ENCODE measurements at places on chromosomes 12 and 14.

DNA sequence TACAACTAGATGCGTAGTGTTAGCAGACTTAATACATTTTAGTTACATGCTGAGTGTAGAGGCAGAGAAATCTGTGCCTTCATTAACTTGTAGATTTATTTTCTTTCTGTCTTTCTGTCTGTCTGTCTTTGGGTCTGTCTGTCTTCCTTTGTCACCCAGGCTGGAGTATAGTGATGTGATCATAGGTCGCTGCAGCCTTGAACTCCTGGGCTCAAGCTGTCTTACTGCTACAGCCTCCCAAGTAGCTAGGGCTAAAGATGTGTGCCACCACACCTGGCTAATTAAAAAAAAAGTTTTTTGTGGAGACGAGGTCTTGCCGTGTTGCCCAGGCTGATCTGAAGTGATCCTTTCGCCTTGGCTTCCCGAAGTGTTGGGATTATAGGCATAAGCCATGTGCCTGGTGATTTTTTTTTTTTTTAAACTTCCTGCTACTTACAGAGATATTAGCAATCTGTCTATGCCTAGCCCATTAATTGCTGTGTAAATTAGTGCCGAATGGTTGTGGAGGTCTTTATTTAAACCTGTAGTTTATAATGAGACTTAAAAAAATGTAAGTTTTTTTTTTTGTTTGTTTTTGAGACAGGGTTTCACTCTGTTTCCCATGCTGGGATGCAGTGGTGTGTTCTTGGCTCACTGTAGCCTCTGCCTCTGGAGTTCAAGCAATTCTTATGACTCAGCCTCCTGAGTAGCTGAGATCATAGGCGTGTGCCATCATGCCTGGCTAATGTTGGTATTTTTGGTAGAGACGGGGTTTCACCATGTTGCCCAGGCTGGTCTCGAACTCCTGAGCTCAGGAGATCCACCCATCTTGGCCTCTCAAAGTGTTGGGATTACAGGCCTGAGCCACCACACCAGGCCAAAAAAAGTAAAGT lies 22.8 kb downstream of the ERC1 start:
- no peak for DNase-seq

GRCh38 chr14:39015360-39015961 lies 87.6 kb downstream of the SEC23A start:
- DNase-seq, result no peak

DNA sequence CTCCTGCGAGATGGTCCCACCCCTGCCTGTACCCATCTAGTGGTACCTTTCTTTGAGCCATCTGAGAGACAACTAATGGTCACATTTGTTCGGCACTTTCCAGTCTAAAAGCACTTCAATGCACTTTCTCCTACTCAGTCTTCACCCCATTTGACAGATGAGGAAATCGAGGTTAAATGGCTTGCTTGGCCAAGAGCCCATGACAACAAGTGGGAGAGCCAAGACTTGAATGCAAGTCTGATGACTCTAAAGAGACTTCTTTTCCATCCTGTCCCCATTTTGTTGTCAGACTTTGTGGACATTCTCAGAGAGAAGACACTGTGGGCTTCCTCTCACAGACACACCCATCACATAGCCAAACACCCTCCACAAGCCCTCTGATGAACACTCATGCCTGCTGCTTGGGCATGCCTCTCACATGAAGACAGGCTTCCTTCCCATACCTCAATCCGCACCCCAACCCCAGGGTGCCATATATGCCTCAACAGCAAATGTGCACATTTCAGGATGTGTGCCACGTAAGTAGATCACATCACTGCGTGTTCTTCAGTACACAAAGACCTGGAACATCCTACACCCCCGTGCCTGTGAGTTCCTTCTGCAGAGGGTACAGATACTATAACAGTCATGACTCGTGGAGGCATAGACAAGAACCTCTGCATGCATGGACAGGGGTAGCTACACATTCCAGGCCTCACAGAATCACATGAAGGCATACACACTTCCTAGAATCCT lies 805 bp downstream of the MYH7 start:
- DNase-seq, result no peak

DNA sequence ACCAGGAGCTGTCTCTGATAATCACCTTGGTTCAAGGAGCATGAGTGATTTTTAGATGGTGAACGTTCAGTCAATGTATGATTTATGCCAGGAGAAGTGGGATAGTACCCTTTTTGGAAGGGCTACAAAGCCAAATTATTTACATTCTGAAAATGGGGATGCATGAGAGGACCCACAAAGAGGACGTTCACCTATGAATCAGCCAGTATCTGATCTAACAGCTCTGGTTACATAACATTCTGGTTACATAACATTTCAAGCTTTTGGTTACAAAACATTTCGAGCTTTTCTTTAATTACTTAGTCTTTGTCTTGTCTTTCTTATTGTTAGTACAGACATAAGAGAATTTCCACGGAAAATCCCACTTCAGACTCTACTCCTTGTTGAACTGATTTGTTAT lies 68.8 kb downstream of the SLCO1A2 start:
- no peak for DNase-seq

- DNase-seq, result no peak
Observed at GRCh38 chr12:51349026-51349425, 2.5 kb upstream of the CELA1 start.

DNA sequence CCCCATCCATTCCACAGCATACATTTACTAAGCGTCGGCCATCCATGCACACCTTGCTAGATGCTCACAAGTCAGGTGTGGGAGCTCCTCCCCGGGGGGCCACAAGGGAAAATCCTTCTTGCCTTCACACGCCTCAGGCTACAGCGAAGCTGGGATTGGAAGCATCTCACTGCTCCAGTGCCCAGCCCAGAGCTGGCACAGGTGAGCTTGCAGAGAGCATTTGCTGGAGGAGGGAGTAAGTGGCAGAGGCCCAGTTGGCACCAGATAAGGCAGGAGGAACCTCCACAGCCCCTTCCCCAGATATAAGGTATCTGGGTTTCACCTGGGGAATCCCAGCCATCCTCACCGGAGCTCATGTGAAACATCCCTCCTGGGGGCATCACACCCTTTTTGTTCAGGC lies 1.8 kb downstream of the TRPV4 start:
- no peak for DNase-seq

- DNase-seq, result no peak
Observed at GRCh38 chr14:26180221-26180620, 417.6 kb downstream of the NOVA1 start.

GRCh38 chr12:68963856-68964745 lies 31.1 kb upstream of the CPM start:
- DNase-seq, result no peak

- no peak for DNase-seq
Observed at GRCh38 chr12:78866518-78866917, 1.9 kb downstream of the SYT1 start.

DNA sequence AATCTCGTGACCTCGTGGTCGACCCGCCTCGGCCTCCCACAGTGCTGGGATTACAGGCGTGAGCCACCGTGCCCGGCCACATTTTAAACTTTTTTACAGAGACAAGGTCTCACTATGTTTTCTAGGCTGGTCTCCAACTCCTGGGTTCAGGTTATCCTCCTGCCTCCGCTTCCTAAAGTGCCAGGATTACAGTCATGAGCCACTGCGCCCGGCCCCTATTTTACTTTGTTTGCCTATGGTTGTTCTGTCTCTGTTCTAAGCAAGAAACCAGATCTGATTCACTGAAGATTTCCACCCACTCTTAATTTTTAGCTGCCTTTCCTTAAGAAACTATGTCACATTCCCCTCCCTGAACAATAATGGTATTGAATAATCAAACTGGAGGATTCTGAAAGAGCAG lies 38.9 kb upstream of the PSEN1 start:
- DNase-seq, result no peak

- DNase-seq, result no peak
Observed at GRCh38 chr12:50764286-50765094, 589 bp downstream of the ATF1 start.

DNA sequence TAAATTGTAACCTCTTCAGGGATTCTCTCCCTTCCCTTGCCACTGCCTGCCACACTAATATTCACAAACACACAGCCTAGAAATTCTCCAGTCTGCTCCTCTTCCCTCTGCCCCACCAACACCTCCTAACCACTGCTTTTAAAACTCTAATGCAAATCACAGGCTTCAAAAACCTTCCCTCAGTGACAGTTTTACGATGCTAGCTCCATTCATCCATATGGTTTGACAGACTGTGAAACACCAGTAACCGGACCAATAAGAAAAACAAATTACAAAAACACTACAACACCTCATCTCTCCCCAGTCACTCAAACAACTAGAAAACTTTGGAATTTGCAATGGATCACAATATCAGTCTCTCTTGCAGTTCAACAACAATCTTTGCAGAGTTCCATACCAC lies 5.7 kb downstream of the DPF3 start:
- DNase-seq, result no peak

DNA sequence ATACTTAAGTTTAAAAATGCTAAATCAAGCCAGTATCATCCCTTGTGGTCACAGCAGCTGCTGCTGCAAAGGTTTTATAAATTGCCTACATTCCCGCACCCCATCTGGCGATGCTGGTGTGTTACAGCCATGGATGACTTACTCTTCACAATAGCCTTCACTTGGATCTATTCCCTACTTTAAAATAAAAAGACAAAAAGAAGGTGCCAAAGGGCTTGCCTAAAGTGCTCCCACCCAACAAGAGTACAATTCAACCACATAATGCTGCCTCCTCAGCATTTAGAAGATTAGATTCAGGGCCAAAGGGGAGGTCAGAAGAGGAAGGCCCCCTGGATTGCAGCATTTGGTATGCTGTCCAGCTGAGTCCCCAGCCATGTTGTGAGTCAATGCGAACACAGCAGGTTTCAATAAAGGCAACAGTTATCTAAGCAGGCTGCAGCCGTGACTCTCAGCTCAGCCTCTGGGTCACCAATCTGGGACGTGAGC lies 176.1 kb downstream of the DAD1 start:
- no peak for DNase-seq

- no peak for DNase-seq
Observed at GRCh38 chr14:91548108-91548507, 38.0 kb upstream of the PPP4R3A start.

GRCh38 chr12:30630076-30630978 lies 65.3 kb downstream of the IPO8 start:
- DNase-seq, result no peak

GRCh38 chr14:73662487-73662943 lies 17.7 kb downstream of the DNAL1 start:
- DNase-seq, result peak; percentile 67

GRCh38 chr14:73712071-73712506 lies 2.1 kb downstream of the PNMA1 start:
- DNase-seq, result no peak

- no peak for DNase-seq
Observed at GRCh38 chr14:36516719-36517241, 3.3 kb downstream of the NKX2-1 start.

DNA sequence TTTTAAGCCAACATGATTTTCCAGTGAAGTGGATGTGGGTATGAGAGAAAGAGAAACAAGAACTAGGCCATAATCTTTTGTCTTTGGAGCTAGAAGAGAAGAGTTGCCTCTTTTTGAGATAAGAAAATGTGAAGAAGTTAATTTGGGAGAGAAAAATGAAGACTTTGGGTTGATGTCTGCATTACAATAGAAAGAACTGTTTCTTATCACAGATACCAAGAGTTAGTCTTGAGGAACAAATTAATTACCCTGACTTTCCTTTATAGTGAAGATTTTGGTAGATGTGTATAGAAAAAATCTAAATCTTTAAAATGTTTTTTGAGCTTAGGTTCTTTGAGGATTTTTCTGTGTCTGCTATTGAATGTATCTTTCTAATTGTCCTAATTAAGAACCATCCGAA lies 4.2 kb downstream of the A2M start:
- DNase-seq, result no peak

DNA sequence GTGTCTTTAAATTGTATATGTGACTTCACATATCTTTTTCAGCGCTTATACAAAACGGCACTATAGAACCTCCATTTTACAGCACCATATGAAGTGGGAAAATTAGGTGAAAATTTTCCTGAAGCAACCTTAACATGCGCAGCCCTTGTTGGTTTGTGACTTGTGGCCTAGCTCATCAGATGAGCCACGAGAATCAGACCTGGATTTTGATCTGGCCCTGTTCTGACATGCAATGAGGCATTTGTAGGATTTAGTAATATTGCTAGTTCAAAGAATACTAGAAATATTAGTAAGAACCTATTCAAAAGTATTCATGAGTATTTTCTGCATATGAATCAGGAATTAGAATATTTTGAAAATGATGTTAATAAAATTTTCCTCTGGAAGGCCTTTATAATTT lies 2.9 kb downstream of the CDKN1B start:
- DNase-seq, result no peak

DNA sequence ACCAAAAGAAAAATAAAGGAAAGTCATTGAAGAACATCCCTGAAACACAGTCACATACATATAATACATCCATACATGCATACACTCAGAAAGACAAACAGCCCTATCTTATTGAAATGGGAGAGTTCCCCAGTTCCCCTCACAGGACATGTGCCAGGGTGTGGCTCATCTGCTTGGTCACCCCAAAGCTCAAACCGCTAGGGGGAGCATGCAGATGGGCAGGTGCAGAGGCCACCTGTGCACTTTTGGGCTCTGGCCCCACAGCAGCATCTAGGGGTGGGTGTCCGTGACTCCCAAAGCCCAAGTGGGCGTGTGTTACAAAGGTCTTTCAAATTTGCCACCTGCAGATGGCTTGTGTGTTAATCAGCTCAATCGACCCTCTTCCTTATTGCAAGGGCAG lies 75.2 kb downstream of the CMAS start:
- DNase-seq, result peak; percentile 30

- DNase-seq, result no peak
Observed at GRCh38 chr12:98745578-98746391, 100.7 kb downstream of the APAF1 start.

DNA sequence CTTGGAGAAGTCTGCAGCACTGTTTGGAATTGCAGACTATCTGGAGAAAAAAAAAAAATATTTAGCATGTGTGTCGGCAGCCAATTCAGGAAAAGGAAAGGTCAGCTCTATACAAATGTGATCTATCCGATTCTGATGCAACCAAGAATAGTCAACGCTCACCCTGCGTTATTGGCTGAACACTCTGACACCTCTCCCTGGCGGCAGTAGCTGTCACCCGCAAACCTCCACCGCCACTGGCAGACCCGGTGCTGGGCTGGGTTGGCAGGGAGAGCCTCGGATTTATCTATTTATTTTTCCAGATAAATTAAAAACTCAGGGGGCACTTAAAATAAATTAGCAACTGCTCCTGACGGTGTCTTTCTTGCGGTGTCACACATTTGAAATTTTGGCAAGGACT lies 409.7 kb downstream of the VRK1 start:
- no peak for DNase-seq

DNA sequence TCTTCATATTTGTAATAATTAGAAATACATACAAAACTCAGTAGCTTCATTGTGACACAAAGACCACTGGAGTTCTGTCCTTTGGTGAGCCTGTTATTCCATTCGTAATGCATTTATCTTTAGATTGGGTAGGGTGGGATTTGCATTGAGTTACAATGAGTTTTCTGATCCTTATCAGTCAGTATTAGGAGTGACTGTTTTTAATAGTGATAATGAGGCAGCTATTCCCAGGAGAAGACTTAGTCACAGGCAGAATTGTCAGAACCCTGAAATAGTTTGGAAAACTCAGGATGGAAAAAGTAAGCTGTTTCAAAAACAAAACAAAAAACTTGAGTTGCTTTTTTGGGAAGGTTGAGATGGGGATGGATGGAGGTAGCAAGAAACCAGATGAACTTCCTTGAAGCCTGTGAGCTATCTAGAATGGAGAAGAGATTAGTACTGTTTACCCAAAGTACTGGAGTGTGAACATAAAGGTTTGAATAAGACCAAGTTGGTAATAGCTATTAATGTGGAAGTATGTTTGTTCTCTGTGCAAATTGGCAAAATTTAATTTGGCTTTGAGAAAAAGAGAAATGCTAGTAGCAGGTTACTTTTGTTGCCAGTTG lies 38.6 kb downstream of the FBXO34 start:
- DNase-seq, result no peak

GRCh38 chr12:110316861-110317260 lies 35.8 kb downstream of the ATP2A2 start:
- no peak for DNase-seq

Measured in iPS DF 19.7 (cell line).